ENCODE measurements at places on chromosomes 3 and 15.

- DNase-seq = no peak
Observed at GRCh38 chr15:81264072-81264857, 59.7 kb downstream of the STARD5 start.

GRCh38 chr15:25894371-25894902, 31.3 kb upstream of the ATP10A start:
- DNase-seq = no peak

DNA sequence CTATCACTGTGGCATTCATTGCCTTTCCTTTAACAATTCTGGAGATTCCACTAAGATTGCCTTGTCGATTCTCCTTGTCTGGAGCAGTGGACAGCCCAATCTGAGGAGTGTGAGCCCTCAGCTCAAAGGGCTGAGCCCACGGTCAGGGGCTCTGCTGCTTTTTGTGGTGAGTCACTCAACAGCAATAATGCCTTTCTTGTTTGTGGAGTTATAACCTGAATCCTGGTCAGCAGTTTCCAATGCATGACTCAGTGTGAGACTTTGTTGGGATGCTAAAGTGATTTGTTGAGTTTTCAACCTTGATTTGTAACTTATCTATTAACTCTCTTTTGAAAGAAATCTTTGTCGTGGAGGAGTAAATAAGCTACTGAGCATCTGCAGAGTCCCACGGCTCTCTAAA, 183.5 kb downstream of the TJP1 start:
- DNase-seq = no peak

GRCh38 chr3:66633402-66634381, 132.9 kb upstream of the LRIG1 start:
- no peak for DNase-seq

DNA sequence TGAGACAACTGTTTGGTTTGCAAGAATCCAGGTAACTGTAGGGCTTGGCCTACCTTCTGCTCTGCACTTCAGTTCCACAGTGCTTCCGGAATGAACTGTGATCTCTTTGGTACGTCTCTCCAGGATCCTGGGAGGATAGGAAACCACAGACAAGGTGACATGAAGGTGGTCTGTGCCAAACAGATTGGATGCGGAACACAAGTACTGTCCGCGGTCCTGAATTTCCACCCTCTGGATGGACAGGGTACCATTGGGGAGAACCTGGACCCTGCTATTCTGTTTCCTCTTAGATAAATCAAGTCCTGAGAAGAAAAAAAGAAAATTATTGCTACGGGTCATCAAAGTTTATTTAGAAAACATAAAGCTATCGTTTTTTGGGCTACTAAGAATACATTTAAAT, 17.3 kb downstream of the IGSF10 start:
- no peak for DNase-seq

GRCh38 chr3:7266551-7266950, 405.6 kb downstream of the GRM7 start:
- no peak for DNase-seq

DNA sequence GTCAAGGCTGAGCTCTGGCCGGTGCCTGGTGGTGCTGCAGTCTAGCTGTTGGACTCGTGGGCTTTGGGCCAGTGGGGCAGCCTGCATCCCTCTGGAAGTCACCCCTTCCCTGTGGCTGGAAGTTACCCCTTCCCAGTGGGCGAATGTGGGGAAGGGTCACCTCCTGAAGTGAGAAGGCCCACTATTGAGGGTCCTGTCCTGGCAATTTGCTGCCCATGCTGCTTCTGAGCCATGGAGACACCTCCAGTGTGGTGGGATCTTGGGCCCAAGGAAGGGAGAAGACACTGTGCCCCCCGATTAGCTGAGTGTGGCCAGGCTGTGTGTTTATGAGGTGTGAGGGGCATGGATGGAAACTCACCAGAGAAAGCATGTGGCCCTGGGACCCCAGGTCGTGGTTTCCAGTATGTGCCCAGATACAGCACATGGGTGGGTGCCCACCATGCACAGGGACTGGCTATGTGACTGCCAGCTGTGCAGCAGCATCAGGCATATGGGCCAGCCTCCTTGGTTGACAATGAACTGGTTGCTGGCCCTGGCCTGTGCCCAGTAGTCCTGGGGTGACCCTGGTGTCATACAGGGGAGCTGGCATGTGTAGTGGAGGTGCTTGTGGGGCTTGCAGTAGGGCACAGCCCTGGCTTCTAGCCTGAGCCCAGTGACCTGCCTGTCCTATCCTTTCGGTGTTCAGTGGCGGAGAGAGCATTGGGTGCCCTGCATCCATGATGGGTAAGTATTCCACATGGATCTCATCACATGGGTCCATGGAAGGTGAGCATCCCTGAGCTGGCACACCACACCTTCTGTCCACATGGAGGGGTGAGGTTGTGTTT, 221.2 kb downstream of the SNRPN start:
- DNase-seq = no peak

DNA sequence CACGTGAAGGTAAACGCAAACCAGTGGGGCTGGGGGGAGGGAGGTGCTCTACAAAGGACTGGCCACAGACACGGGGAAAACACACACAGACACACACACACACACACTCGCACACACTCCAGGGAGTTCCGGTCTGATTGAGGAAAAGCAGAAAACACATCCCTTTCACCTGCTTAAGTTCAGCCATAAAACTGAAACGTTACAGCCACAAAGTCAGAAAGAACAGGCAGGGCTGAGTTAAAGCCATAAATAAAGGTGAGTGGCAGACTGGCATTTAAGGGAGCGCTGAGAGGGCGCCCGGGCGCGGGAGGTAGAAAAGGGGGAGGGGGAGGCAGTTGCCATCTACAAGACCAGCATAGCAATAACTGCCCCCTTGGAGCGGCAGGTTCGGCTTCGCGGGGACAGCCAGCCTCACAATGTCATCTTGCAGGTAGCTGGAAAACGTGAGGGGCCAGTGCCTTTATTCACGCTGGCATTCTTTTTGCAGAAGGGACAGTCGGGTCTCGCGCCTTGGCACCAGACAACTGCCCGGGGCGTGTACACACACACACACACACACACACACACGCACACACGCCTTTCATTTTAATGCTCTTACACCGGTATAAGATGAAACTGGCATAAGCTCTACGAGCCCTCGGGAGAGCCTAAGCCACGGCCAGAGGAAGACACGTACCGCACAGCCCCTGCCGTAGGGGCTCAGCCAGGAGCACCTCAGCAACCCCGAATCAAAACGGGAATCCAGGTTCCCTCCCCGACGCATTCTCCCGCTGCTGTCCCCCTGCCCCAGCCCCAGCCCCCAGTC, 866 bp downstream of the TNIK start:
- DNase-seq = no peak

DNA sequence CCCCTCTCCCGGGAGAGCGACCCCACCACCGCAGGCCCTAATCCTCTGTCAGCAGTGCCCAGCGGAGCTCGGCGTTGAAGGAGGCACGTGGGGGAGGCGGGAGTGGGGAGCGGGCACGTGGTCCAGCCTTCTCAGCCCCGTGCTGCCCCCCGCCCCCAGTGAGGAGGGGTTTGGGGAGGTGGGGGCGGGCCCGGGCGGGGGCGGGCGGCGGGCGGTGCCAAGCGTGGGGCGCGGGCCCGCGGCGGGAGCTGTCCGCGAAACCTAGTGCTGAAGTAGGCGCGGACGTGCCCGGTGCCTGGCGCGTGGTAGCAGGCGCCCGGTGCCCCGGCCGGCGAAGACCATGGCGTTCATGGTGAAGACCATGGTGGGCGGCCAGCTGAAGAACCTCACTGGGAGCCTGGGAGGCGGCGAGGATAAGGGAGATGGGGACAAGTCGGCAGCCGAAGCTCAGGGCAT, at the start of gene CPLX3:
Gene CPLX3, plus strand, starts transcription at position 264 of the 456 bp plus-strand sequence. Its CDS starts 77 bp downstream, at position 341.
- DNase-seq = no peak

DNA sequence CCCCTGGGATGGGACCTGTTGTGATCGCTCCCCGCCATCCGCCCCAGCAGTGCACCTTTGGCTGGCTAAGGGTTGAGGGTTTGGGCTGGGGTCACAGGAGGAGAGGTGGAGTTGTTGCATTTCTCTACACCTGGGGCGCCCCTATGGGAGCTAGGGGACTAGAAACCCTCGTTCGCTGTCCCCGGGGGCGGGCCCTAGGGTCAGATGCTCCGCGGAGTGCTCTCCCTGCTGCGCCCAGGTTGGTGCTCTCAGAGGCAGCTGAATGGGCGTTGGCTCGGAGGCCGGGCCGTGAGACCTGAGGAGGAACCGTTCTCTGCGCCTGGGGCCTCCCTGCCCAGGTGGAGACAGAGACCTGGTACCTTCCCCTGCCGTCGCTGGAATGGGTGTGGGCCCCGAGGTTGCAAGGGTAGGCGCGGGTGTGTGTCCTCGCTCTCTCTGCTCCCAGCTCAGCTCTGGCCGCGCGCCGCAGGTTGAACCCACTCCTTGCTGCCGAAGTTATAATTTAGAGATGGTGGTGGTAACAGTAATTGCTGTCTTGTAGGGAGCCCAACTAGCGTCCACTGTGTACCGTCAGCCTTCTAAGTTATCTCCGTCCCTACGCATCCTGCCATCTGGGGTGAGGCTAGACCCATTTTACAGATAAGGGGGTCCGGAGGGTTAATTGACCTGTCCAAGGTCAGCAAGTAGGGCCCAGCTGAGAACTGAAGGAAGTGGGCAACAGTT, 965 bp downstream of the FLNB start:
- no peak for DNase-seq

DNA sequence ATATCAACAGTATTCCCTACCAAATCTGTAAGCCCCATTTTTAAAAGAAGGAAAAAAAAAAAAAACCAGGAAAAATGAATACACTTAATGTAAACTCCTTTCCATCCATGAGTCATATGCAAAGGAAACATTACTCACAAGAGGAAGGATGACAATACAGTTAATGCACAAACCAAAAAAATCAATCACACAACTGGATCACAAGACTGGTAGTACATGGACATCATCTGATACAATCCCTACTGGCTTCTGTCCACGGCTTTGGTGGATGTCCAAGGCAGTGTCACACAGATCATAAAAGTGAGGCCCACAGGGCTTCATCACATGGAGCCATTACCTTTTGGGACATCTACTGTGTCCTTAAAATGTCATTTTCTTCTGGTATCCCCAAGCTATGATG, 44.0 kb downstream of the SUCLG2 start:
- DNase-seq = no peak

DNA sequence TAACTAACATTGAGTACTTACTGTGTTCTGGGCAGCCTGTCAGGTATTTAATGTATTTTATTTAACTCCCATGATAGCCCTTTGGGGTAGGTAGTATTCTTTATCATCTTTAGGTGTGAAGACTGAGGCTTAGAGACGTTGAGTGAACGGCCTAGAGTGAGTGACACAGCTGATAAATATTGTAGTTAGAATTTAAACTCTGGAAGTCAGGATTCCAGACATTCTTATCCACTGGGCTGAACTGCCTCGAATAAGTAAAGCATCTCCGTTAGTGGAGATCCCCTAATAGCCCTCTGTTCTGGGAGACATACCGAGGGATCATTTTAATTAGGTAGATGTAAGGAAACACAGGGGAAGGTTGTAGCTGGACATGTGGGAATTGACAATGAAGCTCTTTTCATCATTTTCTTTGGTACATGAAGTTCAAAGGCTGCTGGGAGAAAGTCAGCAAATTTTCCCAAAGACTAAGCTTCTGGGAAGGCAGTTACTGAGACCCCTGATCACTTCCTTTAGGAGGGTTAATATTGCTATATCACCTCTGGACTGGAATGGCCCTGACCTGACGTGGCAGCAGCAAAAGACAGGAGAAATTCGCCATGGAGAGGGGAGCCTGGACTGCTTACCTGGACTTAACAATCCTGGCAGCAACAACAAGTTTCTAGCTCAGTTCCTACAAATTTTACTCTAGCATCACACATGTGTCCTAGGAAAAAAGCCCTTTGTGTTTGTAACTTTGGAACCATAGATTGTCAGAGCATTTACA, 11.7 kb upstream of the PDCD6IP start:
- DNase-seq = no peak

DNA sequence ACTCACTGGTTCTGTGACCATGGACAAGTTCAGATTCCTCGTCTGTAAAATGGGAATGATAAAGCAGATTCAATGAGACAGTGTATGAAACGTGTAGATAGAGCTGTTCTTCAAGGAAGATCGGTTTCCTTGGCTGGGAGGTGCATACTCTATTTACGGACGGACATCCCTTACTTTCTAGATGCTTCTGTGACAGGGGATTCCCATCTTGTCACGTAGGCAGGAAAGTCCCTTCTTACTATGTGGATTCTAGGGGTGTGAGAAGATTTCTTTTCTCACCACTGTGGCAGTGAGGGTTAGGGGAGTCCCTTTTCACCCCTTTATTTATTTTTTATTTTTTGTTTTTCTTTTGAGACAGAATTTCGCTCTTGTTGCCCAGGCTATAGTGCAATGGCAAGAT, 180.9 kb upstream of the TBL1XR1 start:
- DNase-seq = no peak

DNA sequence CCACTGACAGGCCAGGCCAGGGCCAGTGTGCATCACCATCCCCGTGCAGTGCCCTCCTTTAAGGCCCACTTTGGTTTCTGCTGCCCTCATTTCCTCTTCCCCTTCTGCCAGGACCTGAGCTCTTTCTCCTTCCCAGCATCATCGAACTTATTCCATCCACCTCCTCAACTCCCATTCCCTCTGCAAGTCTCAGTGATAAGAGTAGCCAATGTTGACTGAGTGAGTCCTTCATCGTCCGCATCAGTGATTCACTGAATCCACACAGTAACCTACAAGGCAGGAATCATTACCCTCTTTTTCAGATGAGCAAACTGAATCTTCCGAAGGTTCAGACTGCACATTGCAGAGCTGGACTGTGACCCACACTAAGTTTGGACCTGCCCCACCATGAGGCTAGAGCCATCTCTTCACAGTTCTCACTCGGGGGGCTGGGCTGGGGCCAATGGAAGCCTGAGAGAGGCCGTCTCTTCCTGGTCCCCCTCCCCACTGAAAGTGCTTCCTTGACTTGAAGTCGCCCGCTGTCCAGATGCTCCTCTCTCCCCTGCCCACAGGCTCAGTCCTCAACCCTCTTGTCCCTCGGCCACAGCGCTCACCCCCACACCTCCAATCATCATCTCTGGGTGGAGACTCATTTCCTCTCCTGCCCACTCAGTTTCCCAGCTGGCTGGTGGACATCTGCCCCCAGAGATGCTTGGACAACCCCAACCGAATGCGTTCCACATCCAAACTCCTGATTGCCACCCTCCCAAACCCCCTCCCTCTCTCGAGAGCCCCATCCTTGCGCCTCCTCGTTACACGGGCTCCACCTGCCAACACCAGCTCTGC, 15.2 kb upstream of the ANPEP start:
- DNase-seq = no peak

GRCh38 chr15:84878504-84878903, 6.0 kb upstream of the SLC28A1 start:
- no peak for DNase-seq

GRCh38 chr15:66703540-66703941, 1.5 kb downstream of the SMAD6 start:
- no peak for DNase-seq

- DNase-seq = no peak
Observed at GRCh38 chr15:56832125-56832524, 86.3 kb upstream of the TCF12 start.

DNA sequence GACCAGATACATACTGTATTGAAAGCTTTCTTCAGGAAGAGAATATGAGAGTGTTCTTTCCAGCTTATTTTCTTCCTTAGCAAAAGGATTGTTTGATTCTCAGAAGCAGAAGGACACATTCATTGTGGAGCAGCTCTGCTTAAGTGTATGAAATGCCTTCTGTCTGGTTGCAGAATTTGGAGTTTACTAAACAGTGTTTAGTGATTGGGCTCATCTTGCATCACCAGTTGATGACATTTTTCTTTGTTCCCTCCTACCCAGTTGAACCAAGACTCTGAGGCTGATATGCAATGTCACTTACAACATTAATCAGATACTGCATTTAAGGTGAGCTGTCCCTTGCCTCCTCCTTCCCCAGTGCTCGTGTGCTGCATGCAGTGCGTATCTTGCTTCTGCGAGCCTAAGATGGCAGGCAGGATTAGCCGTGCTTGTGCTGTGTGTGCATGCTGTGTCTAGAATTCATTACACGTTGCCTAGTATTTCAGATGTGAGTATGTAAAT, 18.4 kb downstream of the ZBTB38 start:
- no peak for DNase-seq

Data from cortex of kidney (tissue), 1 donor.